Endothelial cell (in vitro differentiated cells): ENCODE measurements at places on chromosomes 11 and 22. TPM values are rescaled to one million over a fixed set of nuclear protein-coding genes. Genes with fewer than 3 reads are reported as not detected.

- no peak for DNase-seq
These were observed 36.1 kb downstream of the RPUSD4 start for GRCh38 chr11:126175393-126175792.

Gene GRAP2
- 20.5 TPM for total RNA-seq

GRCh38 chr11:113281052-113281725 lies 33.2 kb upstream of the TTC12 start:
- no peak for DNase-seq

Gene SLC29A2
- 5.7 TPM for total RNA-seq

DNA sequence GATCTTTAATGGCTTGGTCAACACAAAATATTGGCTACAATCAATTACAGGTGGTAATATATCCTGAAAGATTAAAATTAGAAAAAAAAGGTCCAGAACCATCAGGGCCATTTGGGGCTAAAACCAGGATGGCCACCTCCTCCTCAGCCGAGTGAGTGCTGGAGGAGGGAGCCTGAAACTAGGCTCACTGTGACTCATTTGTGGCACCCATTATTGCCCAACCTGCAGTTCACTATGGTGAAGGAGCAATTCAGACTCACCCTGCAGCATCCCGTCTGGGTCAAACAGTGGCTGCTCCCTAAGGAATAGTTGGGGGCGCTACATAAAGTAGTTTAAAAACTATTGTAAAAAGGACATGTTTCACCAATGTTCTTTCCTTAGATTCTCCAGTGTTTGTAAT lies 60.7 kb downstream of the GLYATL1 start:
- no peak for DNase-seq

Gene APOBEC3B
- total RNA-seq = 1.0 TPM

GRCh38 chr11:41222236-41222635 lies 237.2 kb downstream of the LRRC4C start:
- no peak for DNase-seq

Gene INSC
- total RNA-seq = 0.23 TPM

Gene GGTLC2
- total RNA-seq = not detected

GRCh38 chr11:84381666-84382065 lies 1095.5 kb upstream of the CCDC90B start:
- no peak for DNase-seq

Gene DDI1
- not detected for total RNA-seq

GRCh38 chr22:22720201-22720723 lies 75.8 kb downstream of the GGTLC2 start:
- peak; percentile 74 for DNase-seq

DNA sequence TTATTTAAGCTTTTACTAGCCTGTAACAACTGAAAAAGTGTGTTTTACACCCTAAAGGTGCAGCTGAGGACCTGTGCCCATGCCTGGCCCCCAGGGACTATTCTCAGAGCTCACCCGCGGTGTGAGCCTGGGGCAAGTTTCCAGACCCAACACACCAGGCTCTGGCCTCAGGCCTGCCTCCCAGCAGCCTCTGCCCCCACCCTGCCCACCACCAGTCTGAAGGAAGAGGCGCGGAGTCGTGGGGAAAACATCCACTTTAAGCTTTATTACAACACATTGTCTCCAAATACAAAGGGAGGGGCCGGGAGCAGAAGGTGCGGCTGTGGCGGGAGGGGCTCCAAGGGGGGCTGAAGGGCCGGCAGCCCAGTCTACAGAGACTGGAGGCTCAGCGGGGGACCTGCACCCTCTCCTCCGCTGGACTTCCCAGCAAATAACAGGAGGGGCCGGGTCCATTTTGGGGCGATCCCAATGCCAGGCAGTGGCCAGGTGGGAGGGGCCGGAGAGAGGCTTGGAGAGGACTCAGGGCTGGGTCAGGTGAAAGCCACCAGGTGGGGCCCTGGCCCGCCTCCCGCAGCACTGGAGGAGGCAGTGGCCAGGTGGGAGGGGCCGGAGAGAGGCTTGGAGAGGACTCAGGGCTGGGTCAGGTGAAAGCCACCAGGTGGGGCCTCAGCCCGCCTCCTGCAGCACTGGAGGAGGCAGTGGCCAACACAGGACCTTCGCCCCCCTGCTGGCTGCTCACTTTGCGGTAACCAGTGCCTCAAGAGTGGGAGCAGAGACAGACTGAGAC lies 18.1 kb downstream of the DUSP8 start:
- DNase-seq = no peak

Gene GAL3ST1
- 3.0 TPM for total RNA-seq

Gene KIF18A
- 4.9 TPM for total RNA-seq

GRCh38 chr11:63537293-63538101 lies 889 bp downstream of the PLAAT4 start:
- DNase-seq = no peak

DNA sequence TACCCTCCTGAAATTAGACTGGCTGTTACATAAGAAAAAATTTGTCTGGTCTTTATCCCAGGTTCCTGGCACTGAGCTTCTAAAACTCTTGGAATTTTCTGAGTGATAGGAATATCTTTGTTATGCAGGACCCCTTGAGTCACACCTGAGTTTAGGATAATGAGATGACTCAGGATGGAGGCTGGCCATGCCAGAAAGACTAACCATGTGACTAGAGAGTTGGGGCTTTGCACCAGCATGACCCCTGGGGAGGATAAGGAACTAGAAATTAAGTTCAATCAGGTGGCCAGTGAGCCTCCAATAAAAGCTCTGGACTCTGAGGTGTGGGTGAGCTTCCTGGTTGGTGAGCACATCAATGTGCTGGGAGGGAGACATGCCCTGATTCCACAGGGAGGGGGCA lies 88.1 kb downstream of the XRRA1 start:
- DNase-seq = no peak

- DNase-seq = no peak
These were observed 52.5 kb upstream of the PRSS23 start for GRCh38 chr11:86747801-86748200.

DNA sequence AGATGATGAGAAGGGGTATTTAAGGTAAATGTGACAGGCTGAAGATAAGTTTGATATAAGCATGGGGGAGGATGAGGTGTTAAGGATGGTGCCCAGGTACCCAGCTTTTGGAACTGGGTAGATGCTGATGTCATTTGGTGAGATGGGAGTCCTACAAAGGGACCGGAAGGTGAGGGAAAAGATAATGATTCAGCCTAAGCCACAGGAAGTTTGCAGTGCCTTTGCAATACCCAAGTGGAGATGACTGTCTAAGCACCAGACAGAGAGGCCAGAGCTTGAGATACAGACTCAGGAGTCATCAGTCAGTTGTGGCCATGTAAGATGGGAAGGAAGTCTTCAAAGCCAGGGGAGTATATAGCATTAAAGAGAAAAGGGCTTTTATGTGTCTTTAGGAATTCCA lies 30.0 kb upstream of the SMCO4 start:
- no peak for DNase-seq

DNA sequence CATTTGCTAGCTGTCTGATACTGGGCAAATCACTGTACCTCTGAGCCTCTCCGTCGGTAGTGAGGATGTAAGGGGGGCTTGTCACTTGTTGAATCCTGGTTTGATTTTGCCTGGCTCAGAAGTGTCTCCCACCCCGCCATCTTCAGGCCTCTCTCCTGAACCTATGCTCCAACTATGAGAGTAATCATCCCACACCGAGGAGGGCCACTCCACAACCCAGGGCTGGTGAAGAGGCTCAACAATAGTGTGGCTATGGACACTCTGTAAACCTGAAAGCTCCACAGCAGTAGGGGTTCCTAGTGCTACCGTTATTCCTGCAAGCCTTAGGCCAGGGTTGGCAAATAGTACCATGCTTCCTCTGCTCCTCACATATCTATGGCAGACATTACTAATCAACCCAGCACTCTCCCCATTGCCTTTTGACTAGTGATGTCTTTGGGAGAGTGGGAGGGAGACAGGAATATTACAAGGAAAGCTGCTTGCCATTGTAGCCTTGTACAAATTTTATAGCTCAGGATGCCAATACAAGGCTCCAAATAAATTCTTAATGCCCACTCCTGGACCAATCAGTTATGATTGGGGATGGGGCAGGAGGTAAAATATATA lies 134.0 kb upstream of the TEAD1 start:
- DNase-seq = no peak

DNA sequence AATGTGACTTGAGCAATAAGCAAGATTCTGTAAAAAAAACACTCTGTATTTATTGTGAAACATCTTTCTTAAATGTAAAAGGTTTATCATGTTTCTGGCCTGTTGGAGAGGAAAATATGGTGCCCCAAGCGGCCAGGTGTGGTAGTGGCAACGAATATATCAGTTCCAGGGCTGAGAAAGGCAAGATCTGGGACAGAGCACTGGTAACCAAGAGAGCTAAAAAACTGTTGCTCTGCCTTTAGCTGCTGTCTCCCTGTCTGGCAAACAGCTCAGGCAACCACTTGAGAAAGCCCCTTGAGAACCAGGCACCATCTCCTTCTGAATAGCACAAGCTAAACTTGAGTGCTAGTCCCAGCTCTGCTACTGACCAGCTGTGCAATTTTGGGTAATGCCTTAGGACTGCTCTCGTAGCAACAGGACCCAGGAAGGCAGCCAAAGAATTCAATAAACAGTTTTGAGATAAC lies 129.9 kb downstream of the KCNC1 start:
- peak; percentile 33 for DNase-seq

Gene GAS2
- total RNA-seq = 1.4 TPM

Gene APOA4
- total RNA-seq = not detected

DNA sequence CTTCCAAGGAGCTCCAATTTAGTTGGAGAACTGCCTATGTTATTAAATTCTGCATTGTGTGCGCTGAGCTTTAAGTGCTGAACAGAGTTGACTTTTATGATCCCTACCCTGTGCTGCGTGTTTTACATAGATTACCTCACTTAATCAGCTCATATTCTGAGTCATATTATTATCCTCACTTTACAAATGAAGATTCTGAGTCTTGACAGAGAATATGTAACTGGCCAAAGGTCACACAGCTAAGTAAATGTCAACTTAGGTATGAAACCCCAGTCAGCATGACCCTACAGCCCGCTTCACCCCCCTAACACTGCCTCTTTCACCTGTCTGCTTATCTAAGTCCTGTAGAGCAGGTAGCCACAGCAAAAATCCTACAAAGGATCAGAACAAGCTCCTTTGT lies 19.8 kb upstream of the TMPRSS5 start:
- no peak for DNase-seq

Gene MUC5AC
- total RNA-seq = not detected

DNA sequence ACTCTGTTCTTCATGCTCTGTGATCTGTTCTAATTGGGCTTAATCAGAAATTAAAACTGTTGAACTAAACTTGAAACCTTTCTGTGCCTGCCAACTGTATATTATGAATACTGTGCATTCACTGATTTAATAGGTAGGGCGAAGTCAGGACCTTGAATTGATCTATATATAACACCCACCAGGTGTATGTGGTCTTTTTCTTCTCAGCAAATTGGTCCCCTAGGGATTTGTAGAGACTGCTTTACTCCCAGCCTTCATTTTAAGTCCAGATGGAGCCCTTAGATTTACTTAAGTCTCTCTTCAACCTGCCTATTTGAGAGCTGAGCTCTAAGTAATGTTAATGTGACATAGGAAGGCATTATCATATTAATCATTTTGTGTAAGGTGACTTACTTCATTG lies 257.5 kb downstream of the TMEM135 start:
- no peak for DNase-seq

GRCh38 chr11:47732271-47732670 lies 17.1 kb upstream of the AGBL2 start:
- DNase-seq = no peak

DNA sequence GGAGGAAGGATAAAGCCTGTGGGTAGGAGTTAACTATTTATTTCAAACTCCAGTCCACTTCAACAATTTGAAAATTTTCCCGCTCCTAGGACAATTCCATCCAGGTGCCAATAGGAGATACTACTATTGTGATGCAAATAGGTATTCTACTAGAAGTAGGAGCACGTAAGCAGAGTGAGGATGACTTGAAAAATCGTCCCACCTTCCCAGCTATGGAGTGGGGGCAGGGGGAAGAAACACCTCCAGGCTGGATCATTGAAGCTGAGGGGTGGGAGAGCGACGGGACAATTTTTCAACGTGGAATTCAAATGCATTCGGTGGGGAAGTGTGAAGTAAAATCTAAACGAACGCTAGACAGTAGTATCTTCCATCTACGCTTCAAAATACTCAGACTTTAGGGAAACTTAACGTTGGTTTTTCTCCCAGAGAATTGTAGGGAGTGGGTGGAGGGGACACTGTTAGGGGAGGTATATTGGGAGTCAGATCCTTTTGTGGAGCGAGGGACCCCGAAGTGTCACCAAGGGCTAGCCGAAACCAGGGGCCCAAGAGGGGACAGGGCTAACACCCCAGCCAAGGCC lies 523 bp upstream of the ARHGAP42 start:
- DNase-seq = no peak
